ENCODE measurements at places on chromosomes 2 and 18.
A peak's percentile ranks its signal among the peaks of the same experiment; 100 is the strongest.

DNA sequence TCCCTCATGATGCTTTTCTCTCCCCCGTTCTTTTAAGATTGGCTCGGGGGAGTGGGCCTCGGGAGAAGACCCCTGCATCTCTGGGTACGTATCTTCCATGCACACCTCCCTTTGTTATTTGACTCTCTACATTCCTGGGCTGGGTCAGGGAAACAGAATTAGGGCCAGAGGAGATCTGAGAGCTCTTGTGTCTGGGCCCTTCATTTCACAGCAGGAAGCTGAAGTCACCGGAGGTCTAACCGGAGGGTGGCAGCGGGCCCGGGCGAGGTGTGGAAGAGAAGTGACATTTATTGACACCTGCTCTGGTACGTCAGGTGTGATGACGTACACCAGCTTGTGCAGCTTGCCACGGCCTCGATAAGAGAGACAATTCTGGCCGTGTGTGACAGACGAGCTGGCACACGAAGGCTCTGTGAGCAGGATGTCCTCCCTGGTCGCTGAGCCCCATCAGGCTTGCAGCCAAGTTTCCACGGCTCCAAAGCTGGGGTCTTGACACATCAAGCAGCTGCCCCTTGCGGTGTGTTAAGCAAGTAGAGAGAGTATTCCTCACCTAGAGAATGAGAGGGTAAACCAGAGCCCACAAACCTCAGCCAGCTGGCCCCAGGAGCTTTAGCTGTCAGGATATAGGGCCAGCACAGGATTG, 30.4 kb downstream of the TOGARAM2 start:
- peak; percentile 56 for DNase-seq

- DNase-seq: no peak
These were observed 132.8 kb upstream of the SERTAD2 start for GRCh38 chr2:64786343-64787018.

DNA sequence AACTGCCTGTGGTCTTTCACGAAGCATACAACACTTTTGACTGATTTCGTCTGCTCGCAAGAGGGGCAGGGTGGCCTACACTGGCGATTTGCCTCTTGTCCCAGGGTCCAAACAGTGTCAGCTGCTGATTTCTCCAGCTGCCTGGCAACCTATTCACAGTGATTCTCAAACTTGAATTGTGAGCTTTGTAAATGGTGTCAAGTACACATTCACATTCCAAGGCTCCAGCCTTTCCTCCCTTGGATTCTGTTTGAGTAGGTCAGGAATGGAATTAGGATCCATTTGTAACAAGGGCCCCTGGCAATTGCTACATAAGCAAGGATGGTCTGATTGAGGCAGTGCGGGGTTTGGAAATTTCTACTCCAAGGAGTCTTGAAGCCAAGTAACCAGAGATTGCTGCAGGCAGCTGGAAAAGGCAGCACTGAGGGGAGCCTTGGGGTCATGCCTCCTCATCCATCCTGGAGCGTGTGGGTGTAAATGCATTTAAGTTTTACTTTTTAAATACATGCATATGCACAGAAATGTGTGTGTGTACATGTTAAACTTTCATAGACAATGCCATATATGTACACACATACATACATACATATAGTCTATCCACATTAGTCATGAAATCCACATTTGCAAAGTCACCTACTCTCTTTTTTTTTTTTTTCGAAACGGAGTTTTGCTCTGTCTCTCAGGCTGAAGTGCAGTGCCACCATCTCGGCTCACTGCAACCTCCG, 86.8 kb upstream of the UXS1 start:
- no peak for DNase-seq

DNA sequence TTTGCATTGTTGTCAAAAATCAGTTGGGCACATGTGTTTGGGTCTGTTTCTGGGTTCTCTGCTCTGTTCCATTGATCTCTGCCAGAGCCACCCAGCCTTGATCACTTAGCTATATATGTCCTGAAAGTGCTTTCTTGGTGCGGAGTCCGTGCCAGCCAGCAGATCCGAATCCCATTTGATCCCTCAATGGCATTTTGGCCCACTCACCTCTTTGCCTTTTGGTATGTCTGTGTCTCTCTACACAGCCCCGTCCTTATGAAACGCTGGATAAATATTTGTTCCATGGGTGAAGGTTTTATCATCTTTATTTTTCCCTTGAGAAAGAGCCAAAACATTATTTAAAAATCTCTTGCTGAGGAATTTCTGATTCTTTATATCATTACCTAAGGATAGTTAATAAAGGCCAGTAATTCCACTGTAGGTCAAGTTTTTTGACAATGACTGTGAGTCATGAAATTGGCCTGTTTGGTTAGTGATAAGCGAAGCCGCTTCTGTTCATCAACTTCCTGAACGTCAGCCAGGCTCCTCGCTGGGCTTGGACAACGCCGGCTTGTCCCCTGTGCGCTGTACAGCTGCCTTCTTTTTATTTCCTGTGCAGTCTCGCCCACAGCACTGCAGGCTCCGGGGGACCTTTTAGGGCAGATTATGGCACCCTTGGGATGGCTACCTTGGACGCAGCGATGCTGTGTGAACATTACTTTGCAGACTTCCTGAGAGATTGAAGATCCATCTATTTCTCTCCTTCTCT, 24.9 kb downstream of the MTCL1 start:
- no peak for DNase-seq

GRCh38 chr2:119683074-119683712, 4.2 kb downstream of the TMEM177 start:
- no peak for DNase-seq

- no peak for DNase-seq
These were observed 164.4 kb downstream of the TMEFF2 start for GRCh38 chr2:192030289-192030688.

GRCh38 chr18:6056171-6056910, 161.0 kb upstream of the TMEM200C start:
- no peak for DNase-seq

DNA sequence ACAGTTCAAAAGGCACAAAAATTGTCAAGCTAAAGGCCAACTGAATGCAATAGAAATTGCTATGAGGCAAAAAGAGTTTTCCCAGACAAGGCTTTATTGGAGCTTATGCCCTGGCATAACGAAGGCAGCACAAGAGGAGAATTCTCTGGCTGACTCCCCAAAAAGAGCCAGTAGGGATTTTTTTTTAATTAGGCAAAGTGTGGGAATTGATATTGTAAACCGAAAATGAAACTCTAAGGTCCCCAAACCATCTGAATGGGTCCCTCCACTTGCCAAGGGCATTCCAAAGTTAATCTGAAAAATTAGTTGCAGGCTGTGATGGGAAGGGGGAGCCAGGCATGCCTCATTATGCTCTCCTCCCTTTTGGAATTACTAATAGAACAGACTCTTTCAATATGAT, 118.9 kb downstream of the SPOPL start:
- no peak for DNase-seq

DNA sequence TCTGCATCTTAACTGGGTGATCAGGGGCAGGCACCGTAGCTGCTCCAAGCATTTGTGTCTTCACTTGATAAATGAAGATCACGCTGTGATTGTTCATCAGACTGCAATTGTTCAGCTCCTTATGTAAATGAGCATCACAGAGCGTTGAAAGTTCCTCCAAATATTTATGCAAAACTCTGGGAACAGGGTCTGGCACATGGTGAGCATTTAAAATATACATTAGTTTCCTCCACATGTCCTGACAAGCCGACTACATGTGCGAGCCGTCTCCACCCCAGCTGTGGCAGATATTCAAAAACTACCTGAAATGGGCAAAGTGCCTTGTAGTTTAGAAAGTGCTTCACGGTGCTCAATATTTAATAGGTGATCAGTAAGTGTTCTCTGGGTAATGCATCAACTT, 175.1 kb upstream of the ID2 start:
- no peak for DNase-seq

DNA sequence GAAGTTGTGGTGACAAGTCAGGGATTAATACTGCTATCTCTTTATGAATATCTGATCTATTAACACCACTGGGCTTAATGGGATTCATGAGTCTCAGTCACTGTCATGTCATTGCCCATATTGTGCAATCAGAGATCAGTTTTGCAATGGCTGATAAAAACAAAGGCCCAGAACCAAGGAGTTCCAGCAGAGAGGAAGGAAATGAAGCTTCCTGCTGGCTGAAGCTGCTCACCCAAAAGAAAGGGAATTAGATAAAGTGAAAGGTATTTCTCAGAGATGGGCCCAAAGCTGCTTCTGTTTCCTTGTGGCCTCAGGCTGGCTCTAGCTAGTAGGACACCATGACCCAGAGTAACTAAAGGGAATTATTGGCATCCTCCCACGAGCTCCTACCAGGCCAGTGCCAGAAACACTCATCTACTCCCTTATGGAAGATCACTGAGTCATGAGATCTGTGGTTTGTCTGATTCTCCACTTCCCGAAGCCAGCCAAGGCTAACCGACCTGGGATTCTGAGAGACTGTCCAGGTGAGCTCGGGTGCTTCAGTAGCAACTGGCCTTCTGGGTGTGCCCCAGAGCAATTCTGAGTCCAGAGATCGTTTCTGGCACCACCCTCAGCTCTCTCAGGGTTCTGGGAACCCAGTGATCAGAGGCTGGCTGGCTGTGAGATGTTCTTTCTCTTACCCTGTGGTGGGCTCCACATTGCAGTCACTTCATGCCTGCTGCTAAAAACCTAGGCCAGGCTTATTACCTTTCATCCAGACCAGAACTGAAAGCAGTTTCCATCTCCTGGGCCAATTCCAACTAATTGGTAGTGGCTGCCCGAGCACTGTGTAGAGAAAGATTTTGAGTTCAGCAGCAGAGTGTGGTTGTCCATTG, 129.5 kb upstream of the PELI1 start:
- DNase-seq: no peak

DNA sequence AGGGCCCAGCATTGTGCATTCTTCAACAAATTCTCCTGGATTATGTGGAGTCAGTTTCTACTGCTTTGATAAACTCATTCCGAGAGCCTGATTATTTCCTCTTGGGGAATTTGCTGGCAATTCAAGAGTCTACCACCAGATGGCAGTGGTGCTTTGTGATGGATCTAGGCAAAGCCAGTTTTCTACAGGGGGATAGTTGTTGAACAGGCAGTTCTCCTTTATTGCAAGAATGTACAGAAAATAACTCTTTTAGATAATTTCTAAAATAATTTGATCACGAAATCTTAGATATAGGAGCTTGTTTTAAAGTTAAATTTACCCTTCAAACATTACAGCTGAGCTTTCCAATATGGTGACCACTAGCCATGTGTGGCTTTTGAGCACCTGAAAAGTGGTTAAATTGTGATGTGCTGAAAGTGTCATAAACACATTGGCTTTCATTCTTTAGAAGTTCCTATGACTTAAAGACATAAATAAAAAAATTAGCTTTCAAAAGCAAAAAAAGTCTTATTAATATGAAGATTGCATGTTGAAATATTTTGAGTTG, 66.7 kb upstream of the HAAO start:
- DNase-seq: peak; percentile 11

GRCh38 chr2:177296040-177296439, 31.5 kb upstream of the NFE2L2 start:
- DNase-seq: no peak

DNA sequence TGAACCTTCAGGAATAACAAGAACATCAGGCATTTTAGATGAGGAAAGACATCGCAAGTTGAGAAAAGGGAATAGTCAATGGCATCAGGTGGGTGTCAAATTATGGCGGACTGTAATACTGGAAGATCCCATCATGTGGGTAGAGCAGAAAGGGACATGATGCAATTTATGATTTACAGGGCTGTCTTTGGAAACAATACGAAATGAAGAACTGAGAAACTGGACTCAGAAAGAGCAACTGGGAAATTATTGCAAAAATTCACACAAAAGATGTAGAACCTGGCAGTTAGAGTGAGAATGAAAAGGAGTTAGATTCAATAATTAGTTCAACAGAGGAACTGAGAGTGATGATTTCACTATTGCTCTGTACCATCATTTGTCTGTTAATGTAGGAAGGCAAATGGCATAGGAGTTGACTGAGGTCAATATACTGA, 1635.0 kb upstream of the ACVR2A start:
- no peak for DNase-seq

DNA sequence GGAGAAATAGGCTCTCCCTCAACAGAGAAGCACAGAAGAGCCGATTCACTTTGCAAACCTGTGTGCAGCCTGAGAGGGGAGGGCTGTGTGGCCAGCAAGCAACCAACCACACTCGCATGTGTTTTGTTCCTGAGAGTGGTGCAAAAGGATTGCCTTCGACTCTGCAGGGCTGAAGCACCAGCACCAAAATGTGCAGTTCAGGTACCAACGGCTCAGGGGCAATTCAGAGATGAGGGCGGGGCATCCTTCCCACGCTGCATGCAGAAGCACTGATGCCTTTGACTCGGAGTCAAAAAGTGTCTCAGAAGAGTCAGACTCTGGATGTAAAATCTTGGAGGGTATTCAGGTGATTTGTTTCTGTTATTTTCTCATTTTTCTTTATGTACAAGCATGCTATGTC, 55.5 kb downstream of the DCDC2C start:
- no peak for DNase-seq

DNA sequence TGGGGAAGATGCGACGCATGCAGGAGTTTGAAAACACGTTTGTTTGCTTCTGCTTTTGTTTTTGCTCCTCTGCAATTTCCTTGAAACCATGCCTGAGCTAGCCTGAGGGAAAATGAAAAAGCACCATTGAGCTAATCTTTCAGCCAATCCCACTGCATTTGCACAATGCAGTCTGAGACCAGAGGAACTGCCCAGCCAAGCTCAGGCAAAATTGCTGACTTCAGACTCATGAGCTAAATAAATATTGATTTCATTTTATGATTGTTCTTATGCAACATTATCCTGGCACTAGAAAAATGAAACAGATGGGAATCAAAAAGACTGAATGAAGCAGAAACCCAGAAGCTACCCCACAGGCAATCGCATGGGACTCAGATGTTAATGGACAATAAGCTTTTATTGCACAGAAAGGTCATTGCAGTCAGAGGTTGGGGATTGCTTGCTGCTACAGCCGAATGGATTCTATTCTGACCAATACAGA, 37.0 kb downstream of the TPRKB start:
- DNase-seq: no peak

DNA sequence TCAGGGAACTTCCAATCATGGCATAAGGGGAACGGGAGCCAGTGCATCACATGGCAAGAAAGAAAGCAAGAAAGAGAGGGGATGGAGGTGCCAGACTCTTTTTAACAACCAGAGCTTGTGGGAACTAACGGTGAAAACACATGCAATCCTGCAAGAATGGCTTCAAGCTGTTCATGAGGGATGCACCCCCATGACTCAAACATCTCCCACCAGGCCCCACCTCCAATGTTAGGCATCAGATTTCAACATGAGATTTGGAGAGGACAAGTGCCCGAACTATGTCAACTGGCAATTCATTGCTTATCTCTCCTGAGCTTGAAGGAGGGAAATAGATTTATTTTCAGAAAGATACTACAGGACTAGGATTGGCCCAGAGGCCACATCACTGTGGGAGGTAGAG, 270.0 kb downstream of the SLC4A3 start:
- no peak for DNase-seq

GRCh38 chr2:86333378-86333777, 4.0 kb downstream of the REEP1 start:
- DNase-seq: no peak

- DNase-seq: no peak
These were observed 55.8 kb downstream of the ICA1L start for GRCh38 chr2:202815548-202816360.

Measured in stimulated activated CD8-positive, alpha-beta memory T cell treated with anti-CD3 and anti-CD28 coated beads, Interleukin-7, amount 100 ng/mL, for 4 hours (primary cell).